ENCODE measurements at places on chromosomes 11 and 22. TPM values are rescaled to one million over a fixed set of nuclear protein-coding genes. Genes with fewer than 3 reads are reported as not detected.

Gene CHRDL2
- total RNA-seq: not detected

Gene DCDC1
- not detected for total RNA-seq

Gene H19
- total RNA-seq: not detected

GRCh38 chr11:117497206-117497951 is 169.7 kb downstream of the CEP164 start:
- DNase-seq: no peak

GRCh38 chr22:36435516-36436415 is 45.7 kb downstream of the TXN2 start:
- no peak for DNase-seq

DNA sequence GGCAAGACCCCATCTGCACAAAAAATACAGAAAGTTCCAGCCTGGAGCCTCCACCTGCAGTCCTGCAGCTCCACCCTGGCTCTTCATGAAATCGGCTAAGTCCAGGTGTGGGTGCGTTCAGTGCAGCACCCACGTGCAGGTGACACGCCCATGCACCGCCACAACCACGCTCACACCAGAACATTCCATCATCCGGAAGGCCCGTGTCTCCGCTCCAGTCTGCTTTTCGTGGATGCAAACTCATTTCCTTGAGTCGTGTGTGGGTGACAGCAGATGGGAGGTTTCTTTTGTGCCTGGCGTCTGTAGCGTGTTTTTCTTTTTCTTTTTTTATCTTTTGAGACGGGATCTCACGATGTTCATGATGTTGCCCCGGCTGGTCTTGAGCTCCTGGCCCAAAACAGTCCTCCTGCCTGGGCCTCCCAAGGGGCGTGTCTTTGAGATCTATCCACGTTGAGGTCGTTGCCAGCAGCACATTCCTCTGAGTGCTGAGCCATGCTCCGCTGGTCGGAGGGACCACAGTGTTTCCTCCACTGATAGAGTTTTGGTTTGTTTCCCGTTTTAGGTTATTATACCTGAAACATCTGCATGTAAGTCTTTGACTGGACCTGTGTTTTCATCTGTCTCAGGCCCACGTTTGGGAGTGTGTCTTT is 7.2 kb downstream of the PTDSS2 start:
- DNase-seq: no peak

Gene RIMBP3B
- 0.16 TPM for total RNA-seq

DNA sequence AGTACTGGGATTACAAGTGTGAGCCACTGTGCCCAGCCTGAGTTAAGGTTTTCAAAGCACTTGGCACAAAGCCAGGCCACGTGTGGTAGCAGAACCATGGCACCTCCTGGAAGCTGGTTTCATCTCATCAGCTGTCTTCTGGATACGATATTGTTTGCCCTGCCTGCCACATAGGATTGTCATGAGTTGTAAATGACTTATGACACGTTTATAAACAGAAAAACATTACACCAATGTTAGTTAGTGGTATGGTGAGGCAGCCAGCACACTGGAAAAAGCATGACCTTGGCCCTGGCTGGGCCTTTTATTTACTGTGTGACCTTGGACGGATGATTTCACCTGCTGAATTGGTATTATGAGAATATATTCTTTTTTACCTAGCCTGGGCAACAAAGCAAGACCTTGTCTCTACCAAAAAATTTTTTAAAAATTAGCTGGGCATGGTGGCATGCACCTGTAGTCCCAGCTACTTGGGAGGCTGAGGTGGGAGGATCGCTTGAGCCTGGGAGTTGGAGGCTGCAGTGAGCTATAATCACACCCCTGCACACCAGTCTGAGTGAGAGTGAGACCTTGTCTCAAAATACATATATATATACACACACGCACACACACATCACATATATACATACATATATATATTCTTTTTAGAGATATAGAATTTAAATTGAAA is 24.0 kb upstream of the MYH9 start:
- no peak for DNase-seq

- no peak for DNase-seq
These were observed 235.7 kb downstream of the SBF2 start for GRCh38 chr11:10058356-10058755.

Gene OR8G1
- total RNA-seq: not detected

Gene HOATZ
- total RNA-seq: not detected

DNA sequence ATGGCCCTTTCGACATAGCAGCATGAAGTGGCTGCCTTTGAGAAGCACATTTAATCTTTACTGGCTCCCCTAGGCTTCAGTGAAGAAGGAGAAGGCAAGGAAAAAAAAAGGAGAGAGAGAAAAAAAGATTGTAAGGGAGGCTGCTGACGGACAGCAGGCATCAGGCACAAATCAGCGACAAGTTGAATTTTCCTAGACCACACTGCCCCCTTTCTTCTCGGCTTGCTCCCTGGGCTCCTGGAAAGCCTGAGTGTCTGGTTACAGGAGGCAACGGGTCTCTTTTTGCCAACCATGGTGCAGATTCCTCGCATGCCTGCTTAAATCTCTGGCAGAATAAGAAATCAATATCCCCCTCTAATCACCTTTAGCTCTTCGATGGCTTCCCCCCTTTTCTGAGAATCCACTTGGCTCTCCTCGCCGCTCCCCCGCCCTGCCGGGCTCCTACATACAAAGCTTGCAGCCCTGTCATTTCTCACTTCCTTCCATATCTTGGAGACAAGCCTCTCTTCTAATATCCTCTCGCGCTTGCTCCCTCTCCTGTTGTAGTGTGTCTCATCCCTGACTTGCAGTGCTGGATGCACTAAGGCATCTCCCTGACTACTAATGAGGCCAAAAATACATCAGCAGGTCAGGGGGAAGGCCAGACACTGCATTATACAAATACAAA is 14.3 kb downstream of the BLID start:
- no peak for DNase-seq

GRCh38 chr11:112972399-112973145 is 11.4 kb downstream of the NCAM1 start:
- DNase-seq: no peak

Gene CTSW
- total RNA-seq: 0.93 TPM

- DNase-seq: no peak
These were observed 29.2 kb downstream of the RNF169 start for GRCh38 chr11:74777877-74778276.

DNA sequence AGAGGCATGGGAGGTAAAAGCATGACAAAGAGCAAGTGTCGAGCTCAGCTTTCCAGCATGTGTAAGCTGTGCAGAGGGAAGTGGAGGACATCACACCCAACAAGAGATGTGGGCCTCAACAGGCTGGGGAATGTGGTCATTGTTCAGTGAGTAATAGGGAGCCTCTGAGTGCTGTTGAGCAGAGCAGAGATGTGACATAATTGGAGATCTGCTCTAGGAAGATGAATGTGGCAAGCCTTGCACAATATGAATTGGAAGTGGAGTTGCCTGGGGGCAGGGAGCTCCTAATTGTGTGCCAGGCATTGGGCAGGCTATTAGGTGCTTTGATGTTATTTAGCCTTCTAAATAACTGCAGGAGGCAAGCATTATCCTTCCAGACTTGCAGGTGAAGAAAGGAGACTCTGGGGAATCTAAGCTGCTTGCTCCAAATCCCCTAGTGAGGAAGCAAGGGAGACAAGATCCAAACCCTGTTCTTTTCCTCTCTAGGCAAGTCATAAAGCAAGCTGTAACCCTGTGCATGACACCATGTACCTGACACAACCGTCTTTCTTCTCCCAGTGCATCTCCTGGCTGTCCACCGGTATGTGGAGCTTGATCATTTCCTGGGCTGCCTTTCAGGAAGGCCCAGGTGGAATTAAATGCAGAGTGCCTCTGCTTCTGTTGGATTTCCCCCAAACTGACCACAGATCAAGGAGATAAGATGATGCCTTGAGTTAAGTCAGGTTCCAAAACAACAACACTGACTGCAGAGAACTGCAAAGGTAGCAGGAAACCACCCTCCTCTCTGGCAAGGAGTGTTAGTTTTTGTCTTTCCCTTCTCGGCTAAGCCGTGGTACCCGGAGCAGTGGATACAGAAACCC is 221.4 kb downstream of the TENM4 start:
- no peak for DNase-seq

Gene B4GALNT4
- not detected for total RNA-seq

DNA sequence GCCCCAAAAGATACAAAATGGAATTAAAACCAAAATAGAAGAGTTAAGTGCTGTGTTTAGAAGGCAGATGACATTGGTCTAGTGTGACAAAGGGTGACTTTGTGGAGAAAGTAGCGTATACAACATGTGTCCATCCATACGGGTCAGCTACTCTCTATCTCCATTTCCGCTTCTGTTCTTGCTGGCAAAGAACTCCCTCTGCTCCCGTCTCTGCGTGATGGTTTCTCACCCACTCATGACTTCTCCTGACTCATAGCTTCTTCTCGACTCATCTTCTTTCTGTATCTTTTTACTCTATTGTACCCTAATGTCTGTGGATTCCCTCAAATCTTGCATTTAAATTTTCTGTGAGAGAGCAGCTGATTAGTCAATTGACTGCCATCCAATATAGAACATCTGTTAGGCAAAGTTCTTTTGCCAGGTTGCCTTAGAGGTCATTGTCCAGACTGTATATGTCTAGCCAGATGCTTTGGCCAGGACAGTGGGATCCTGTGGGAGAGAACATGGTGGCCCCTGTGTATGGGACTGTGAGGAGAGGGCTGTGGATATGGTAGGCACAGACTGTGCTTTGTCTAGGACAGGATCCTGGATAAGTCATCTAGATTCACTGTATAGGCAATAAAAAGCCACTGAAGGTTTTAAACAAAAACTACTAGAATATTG is 28.4 kb downstream of the MMP13 start:
- DNase-seq: no peak

DNA sequence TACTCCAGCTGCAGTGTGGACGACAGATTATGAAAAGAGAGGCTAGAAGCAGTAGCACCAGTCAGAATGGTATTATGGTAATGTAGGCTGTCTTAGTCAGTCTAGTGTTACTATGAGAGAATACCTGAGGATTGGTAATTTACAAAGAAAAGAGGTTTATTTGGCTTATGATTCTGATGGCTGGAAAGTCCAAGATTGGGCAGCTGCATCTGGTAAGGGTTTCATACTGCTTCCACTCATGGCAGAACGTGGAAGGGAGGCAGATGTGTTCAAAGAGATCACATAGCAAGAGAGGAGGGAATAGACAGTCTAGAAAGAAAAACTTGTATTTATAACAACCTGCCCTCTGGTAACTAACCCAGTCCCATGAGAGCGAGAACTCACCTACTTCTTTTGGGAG is 77.3 kb upstream of the NAV2 start:
- DNase-seq: no peak

- no peak for DNase-seq
These were observed 47.4 kb downstream of the SNX19 start for GRCh38 chr11:130868721-130869390.

DNA sequence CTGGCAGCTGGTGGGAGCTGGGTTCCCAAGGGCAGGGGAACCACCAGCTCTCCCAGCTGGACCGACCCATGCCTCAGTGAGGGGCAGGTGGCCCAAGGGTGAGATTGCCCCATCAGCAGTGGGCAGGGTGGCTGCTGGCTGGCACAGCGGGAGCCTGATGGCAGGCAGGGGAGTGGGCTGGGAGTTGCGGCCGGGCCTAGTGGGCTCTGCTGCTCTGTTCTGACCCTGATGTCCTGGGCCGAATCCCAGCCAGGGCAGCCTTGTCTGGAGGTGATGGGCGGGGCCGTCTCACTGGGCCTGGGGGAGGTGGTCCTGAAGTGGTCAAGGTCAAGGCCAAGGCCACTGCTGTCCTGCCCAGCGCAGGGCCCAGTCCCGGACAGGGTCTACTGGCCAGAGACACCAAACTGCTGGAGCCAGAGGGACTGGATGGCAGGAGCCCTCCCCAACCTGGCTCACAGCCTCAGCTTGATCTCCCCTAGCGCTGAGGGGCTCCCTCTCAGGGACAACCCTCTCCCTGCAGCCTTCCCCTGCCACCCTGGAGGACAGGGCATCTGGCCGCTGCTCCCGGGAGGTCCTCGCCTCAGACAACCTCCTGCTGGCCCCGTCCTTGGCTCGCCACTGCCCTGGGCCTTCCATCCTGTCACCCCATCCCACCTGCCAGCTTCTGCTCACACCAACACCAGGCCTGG is 26.5 kb upstream of the PPARA start:
- DNase-seq: no peak

DNA sequence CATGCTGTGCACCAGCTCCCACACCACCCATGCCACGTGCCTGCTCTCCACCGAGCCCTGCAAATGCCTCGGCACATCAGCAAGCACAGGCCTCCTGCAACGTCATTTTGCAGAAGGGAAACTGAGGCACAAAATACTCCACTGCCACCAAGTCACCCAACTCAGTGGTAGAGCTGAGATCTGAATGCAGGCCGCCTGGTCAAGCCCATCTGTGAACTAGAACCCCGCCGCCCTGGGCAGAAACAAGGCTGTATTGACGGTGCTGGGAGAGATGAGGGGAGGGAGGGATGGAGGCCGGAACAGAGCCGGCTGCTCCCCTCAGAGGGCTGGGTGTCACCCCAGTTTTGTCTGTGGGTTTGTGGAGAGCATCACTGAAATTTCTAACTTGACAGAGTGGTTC is 81.4 kb downstream of the CDKN1C start:
- no peak for DNase-seq

All from activated B cell treated with CpG ODN at 0.5 μM for 24 hours (primary cell).